ENCODE measurements at places on chromosomes 11 and 22.

- no peak for DNase-seq
- no peaks in the 10 kb centered on the region for H3K4me1 ChIP-seq
- H3K36me3 ChIP-seq: no peaks in the 10 kb centered on the region
- no peaks in the 10 kb centered on the region for H3K27me3 ChIP-seq
Measured at GRCh38 chr11:3135481-3136440, 29.3 kb downstream of the OSBPL5 start.

DNA sequence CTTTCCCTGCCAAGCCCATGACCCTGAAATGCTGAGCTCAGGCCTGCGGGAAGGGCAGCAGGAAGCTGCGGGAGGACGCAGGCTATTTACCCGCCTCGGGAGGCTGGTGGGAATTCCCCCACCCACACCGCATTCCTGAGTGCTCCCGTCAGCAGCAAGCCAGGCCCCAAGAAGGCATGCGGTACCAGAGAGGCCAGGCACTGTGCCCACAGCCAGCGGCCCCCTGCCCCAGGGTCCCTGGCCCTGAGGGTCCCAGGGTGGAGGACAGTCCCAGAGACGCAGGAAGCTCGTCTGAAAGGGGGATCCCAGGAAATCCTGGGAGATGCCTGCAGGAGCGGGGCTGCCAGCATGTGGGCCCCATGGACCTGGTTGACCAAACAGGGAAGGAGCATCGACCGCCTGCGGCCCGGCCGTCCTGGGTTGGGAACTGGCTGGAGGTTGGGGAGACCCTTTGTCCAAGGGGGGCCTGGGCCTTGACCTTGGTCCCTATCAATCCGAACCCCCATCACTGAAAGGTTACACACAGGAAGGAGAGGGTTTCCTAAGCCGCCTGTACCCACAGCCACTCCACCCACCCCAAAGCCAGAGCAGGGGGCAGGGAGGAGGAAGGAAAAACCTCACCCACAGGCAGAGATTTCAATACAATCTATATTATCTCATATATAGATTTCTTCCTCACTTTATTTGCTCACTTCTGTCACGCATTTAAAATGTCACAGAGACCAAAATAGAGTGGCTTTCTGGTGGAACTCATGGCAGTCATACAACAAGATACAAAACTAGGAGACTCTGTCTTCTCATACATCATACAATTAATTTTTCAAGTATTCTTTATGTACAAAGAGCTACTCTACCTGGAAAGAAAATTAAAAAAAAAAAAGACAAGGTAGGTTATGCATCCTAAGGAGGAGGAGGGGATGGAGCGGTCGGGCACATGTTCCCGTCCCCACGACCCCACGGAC lies 17.1 kb downstream of the MAFF start:
- peak overlapping the region; percentile 74 for H3K27ac ChIP-seq
- no peaks in the 10 kb centered on the region for H3K27me3 ChIP-seq
- peak; percentile 70 for DNase-seq
- H3K36me3 ChIP-seq: peaks cover 11% of the 10 kb centered on the region
- H3K4me1 ChIP-seq: peaks cover 33% of the 10 kb centered on the region
- H3K4me3 ChIP-seq: no peak overlapping the region

GRCh38 chr11:105244160-105244825 lies 104.7 kb upstream of the CARD18 start:
- H3K36me3 ChIP-seq: no peaks in the 10 kb centered on the region
- no peak for DNase-seq
- H3K27ac ChIP-seq: no peak overlapping the region
- no peaks in the 10 kb centered on the region for H3K27me3 ChIP-seq

GRCh38 chr11:47891886-47892285 lies 43.7 kb upstream of the NUP160 start:
- H3K27ac ChIP-seq: no peak overlapping the region
- H3K4me1 ChIP-seq: peaks cover 24% of the 10 kb centered on the region
- no peak overlapping the region for H3K4me3 ChIP-seq
- H3K36me3 ChIP-seq: no peaks in the 10 kb centered on the region
- no peak for DNase-seq
- no peaks in the 10 kb centered on the region for H3K27me3 ChIP-seq

DNA sequence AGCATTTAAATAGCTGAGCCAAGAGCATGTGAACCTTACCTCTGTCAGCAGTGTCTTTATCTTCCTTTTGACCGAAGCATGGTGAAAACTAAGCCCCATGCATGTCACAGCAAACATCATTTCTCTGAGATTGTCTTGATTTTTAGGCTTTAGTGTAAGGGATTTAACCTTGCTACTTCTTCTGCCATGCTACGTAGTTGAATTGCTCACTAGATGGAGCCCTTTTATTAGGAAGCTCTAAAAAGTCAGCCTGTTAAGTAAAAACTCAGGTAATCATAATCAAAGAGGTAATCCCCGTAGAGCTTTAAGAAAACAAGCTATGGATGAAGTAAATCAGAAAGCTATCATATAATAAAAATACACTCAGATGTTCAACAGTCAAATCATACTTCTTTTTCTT lies 149.5 kb downstream of the PGR start:
- no peaks in the 10 kb centered on the region for H3K36me3 ChIP-seq
- no peaks in the 10 kb centered on the region for H3K27me3 ChIP-seq
- no peaks in the 10 kb centered on the region for H3K4me1 ChIP-seq
- no peak overlapping the region for H3K4me3 ChIP-seq
- no peak overlapping the region for H3K27ac ChIP-seq
- DNase-seq: no peak

Data from effector memory CD4-positive, alpha-beta T cell (primary cell).